ENCODE measurements at places on chromosomes 2 and 18.
A peak's percentile ranks its signal among the peaks of the same experiment; 100 is the strongest.

GRCh38 chr18:46497129-46497528 is 159.9 kb downstream of the LOXHD1 start:
- no peaks in the 10 kb centered on the region for H3K4me1 ChIP-seq
- no peaks in the 10 kb centered on the region for H3K36me3 ChIP-seq
- H3K27me3 ChIP-seq = peaks cover 6% of the 10 kb centered on the region
- no peak for DNase-seq
- no peak overlapping the region for H3K27ac ChIP-seq

GRCh38 chr2:234643407-234643806 is 146.5 kb upstream of the ARL4C start:
- no peak for DNase-seq
- no peak overlapping the region for H3K27ac ChIP-seq
- no peaks in the 10 kb centered on the region for H3K4me1 ChIP-seq
- no peaks in the 10 kb centered on the region for H3K36me3 ChIP-seq

GRCh38 chr2:13021470-13021957 is 304.8 kb downstream of the TRIB2 start:
- H3K27ac ChIP-seq = no peak overlapping the region
- H3K36me3 ChIP-seq = no peaks in the 10 kb centered on the region
- H3K4me3 ChIP-seq = no peak overlapping the region
- no peak for DNase-seq
- peaks cover 40% of the 10 kb centered on the region for H3K27me3 ChIP-seq

DNA sequence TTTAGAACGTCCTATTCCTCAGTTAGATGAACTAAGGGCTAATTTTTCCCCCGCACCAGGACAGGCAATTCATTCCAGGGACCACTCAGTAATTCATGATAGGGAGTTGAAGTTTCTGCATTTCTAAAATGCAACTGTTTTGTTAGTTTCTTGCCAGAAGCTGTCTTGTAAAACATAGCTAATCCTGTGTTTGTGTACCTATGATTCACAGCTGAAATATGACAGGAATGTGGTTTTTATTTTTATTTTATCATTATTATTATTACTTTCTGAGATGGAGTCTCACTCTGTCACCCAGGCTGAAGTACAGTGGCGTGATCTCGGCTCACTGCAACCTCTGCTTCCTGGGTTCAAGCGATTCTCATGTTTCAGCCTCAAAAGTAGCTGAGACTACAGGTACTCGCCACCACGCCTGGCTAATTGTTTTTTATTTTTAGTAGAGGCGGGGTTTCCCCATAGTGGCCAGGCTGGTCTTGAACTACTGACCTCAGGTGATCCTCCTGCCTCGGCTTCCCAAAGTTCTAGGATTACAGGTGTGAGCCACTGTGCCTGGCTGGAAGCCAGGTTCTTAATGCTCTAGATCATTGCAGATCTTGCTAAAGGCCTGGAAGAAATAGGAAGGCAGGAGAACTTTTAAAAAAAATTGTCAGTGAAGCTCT is 154.8 kb upstream of the FHL2 start:
- no peaks in the 10 kb centered on the region for H3K4me1 ChIP-seq
- no peaks in the 10 kb centered on the region for H3K36me3 ChIP-seq
- H3K27me3 ChIP-seq = peaks cover 5% of the 10 kb centered on the region
- no peak overlapping the region for H3K27ac ChIP-seq
- no peak overlapping the region for H3K4me3 ChIP-seq
- no peak for DNase-seq

DNA sequence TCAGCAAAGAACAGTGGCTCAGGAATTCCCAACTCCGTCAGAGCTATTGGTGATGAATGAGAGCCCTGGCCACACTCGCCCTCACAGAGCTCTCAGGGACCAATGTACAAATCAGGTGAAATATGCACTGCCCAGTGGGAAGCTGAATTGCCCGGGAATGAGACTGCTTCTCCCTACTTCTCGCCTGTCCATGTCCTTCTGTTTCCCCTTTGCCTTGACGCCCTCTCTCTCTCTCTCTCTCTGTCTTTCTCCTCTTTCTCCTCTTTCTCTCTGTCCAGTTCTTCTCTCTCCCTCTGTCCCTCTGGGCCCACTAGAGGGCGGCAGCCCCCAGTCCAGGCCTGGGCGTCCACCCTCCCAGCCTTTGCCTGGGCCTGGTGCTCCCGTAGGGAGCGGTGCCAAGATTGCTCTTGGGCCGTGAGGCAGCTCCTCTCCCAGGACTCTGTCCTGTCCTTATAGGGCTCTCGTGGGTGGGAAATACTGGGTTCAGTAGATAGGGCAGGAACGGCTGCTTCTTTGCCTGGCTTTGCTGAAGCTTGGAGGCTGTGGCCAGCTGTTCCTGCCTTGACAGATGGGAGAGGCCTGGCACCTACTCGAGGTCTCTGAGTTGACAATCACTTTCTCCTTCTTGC is 28.4 kb upstream of the PUM2 start:
- no peaks in the 10 kb centered on the region for H3K4me1 ChIP-seq
- H3K27me3 ChIP-seq = no peaks in the 10 kb centered on the region
- no peak for DNase-seq
- no peak overlapping the region for H3K27ac ChIP-seq

GRCh38 chr2:196183172-196183473 is 11.7 kb upstream of the STK17B start:
- H3K4me3 ChIP-seq = peak overlapping the region; percentile 65
- peak overlapping the region; percentile 95 for H3K27ac ChIP-seq
- peaks cover 72% of the 10 kb centered on the region for H3K4me1 ChIP-seq
- peaks cover 15% of the 10 kb centered on the region for H3K36me3 ChIP-seq
- no peaks in the 10 kb centered on the region for H3K27me3 ChIP-seq

DNA sequence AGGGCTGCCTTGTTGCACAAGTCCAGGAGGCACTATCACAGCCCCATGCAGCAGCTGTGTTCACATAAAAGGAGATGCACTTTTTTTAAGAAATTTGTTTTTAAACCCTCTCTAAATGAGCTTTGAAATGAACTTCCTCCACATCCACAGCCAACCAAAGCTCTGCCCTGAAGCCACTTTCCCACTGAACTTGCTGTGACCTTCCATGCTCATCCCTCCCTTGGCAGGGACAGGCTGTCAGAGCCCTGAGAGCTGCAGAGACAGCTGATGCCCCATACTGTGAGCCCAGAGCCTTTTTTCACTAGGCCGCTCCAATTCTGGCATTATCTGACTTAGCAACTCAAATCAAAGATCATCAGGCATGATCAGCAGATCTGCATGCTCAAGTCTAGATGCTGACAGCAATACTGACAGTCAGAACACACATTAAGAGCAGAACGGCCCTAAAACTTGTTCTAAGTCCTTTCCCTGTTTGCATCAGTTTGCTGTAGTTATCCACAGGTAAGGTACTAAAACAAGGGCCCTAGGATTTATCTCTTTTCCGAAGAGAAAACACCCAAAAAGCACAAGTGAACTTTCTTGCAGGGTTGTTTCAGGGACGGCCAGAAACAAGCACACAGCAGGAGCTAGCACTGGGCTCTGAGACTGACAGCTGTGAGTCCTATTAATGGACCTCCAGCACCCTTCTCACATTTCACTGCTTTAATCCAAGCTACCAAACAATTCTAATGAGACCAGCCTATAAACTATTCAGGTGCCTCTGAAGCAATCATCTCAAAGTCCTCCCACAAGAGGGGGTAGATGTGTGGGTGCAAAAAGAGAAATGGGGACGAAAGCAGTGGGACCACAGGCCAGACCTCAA is 34.9 kb downstream of the RNU4ATAC start:
- H3K36me3 ChIP-seq = peaks cover 21% of the 10 kb centered on the region
- peak overlapping the region; percentile 2 for H3K27ac ChIP-seq
- peaks cover 56% of the 10 kb centered on the region for H3K4me1 ChIP-seq
- no peaks in the 10 kb centered on the region for H3K27me3 ChIP-seq
- H3K4me3 ChIP-seq = no peak overlapping the region
- DNase-seq = no peak

DNA sequence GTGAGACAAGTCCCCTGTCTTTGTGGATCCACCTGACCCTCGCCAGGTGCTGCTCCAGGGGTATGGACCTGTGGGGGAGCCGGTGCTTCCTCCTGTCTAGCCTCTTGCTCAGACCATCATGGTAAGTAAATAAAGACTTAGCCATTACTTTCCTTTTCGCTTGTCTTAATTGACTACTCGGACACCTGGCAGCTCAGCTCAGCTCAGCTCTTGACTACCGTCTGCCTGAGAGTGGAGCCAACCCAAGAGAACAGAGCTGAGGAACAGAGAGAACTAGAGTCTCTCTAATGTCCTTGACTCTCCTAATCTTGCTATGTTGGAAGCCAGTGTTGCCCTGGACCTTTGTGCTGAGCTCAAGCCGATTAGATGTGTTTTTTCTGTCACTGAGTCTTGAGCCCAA is 170.3 kb upstream of the CXCR4 start:
- no peak for DNase-seq
- H3K4me3 ChIP-seq = no peak overlapping the region
- H3K27me3 ChIP-seq = no peaks in the 10 kb centered on the region
- no peak overlapping the region for H3K27ac ChIP-seq

DNA sequence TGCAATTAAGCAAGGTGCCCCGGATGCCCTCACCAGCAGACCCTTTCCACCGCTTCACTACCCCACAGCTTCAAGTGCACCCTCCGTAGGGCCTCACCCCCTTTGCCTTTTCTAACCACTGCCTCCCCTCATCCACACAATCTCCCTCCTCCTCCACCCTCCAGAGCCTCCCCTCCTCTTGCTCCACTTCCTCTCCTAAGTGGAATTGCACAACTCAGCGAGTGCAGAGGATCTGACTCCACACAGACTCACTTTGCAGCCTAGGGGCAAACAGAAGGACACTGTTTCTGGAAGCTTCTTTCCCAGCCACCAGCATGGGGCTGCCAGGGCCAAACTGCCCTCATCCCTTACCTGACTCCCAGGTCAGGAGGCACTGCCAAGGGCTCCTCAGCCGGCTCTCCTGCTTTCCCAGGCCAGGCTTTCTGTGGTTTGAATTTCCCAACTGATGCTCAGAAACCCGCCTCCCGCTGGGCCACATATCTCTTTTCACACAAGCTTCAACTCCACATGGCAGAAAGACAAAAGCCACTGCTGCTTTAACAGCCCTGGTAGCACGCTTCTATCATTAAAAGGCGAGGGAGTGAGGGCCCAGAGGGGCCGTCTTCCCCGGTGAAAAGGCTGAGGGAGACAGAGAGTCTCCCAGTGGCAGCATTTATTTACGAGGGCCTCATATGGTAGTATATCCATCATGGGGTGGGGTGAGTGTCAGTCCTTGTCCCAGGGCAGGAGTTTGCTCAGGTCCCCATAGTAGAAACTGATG is 74.7 kb upstream of the MGAT4A start:
- no peak overlapping the region for H3K4me3 ChIP-seq
- H3K4me1 ChIP-seq = peaks cover 13% of the 10 kb centered on the region
- no peak overlapping the region for H3K27ac ChIP-seq
- no peaks in the 10 kb centered on the region for H3K36me3 ChIP-seq
- H3K27me3 ChIP-seq = no peaks in the 10 kb centered on the region
- DNase-seq = no peak

GRCh38 chr2:14614017-14614416 is 18.5 kb upstream of the LRATD1 start:
- no peak overlapping the region for H3K4me3 ChIP-seq
- H3K36me3 ChIP-seq = no peaks in the 10 kb centered on the region

DNA sequence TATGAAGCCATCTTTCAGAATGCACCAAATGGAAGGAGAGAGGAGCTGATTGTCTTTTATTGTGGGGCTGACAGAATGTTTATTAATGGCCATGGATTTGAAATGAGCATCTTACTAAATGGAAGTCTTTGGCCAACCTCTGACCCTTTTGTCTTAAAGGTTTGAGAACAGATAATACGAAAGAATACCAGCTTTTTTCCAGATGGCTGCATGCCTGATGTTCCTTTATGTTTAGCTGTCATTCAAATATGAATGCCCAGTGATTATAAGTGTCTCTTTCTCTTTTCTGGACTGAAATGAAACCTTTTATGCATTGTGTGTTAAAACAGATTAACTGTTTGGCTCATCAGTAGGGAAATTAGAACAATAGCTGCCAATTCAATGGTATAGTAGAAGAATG is 46.0 kb downstream of the PARD3B start:
- peaks cover 3% of the 10 kb centered on the region for H3K36me3 ChIP-seq
- no peak overlapping the region for H3K27ac ChIP-seq
- H3K4me3 ChIP-seq = no peak overlapping the region
- H3K27me3 ChIP-seq = peaks cover 10% of the 10 kb centered on the region

GRCh38 chr18:75198036-75198435 is 10.9 kb downstream of the PTGR3 start:
- H3K36me3 ChIP-seq = peaks cover 22% of the 10 kb centered on the region
- DNase-seq = no peak
- H3K4me1 ChIP-seq = peaks cover 25% of the 10 kb centered on the region
- no peak overlapping the region for H3K4me3 ChIP-seq
- no peak overlapping the region for H3K27ac ChIP-seq
- no peaks in the 10 kb centered on the region for H3K27me3 ChIP-seq

DNA sequence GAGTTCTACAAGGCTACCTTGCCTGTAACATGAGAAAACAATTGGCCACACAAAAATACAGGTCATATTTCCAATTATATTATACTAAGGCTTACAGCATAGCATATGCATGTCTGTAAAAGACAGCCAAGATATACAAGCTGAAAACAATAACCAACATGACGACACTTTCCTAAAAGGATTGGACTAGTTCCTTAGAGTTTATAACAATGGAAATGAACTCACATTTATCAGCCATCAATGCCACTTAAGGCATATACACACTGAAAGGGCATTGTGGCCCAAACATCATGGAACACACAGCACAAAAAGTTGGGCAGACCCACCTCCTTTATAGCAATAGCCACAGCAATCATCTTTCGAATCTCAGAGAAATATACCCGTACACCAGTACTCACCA is 52.0 kb downstream of the SLC40A1 start:
- no peak for DNase-seq
- H3K36me3 ChIP-seq = no peaks in the 10 kb centered on the region
- H3K27me3 ChIP-seq = no peaks in the 10 kb centered on the region
- no peak overlapping the region for H3K4me3 ChIP-seq
- H3K27ac ChIP-seq = no peak overlapping the region
- no peaks in the 10 kb centered on the region for H3K4me1 ChIP-seq

DNA sequence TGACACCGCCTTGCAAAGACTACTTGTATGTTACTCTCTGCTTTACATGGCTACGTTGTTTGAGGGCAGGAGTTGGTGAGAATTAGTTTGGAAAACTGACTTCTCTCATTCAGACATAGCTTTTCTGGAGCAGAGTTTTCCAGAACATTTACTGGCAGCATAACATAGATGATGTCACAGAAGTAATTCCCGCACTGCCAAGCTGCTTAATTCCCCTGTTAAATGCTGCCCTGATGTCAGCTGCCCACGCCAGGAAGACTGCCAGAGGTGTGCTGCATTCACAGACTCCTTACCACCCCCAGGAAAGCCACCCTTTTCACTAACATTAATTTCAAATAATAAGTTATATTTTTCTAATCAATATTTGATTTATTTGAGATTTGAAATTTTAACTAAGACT is 24.7 kb upstream of the PTPN2 start:
- no peak for DNase-seq
- H3K4me1 ChIP-seq = peaks cover 7% of the 10 kb centered on the region
- no peaks in the 10 kb centered on the region for H3K27me3 ChIP-seq
- H3K4me3 ChIP-seq = no peak overlapping the region
- peaks cover 10% of the 10 kb centered on the region for H3K36me3 ChIP-seq

GRCh38 chr2:229170171-229170570 is 100.9 kb downstream of the PID1 start:
- DNase-seq = no peak
- H3K4me3 ChIP-seq = no peak overlapping the region
- no peaks in the 10 kb centered on the region for H3K4me1 ChIP-seq
- no peaks in the 10 kb centered on the region for H3K36me3 ChIP-seq
- H3K27ac ChIP-seq = no peak overlapping the region

- H3K4me1 ChIP-seq = no peaks in the 10 kb centered on the region
- H3K27ac ChIP-seq = no peak overlapping the region
- no peak for DNase-seq
- no peak overlapping the region for H3K4me3 ChIP-seq
- no peaks in the 10 kb centered on the region for H3K36me3 ChIP-seq
These were observed 365.2 kb downstream of the ZNF521 start for GRCh38 chr18:24986666-24987302.

Data from activated naive CD8-positive, alpha-beta T cell treated with anti-CD3 and anti-CD28 coated beads for 36 hours (primary cell).